ENCODE measurements at places on chromosomes 2 and 18.

DNA sequence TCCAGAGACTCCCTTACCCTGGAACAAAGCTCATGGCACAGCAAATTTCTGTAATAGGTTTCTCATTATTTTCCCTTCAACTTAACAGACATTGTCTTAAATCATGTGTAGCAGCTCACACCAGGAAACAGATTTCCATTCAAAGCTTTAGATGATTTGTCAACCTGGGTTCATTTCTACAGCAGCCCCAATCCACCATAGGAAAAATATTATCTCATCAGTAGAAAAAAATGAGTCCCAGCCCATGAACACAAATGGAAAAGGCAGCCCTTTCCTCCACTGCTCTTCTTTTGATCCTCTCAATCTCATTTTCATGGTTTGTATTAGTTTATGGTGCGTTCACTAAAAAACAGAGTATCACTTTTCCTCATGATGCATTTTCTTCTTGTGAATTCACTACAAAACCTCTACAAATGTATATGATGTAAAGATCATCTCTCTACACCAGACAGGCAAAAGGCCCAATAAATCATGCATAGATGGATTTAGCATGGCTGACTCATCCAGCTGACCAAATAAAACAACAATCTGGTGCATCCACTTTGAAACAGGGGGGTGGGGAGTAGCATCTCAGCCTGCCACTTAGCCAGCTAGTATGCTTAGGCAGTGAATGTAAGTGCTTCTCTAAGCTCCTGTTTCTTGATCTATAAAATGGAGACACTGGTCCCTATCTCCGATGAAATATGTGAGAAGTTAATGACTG lies 78.6 kb downstream of the SATB2 start:
- no peak for DNase-seq

GRCh38 chr2:181632733-181633401 lies 24.0 kb downstream of the CERKL start:
- DNase-seq: no peak

- DNase-seq: no peak
Observed at GRCh38 chr2:12931186-12931844, 214.6 kb downstream of the TRIB2 start.

DNA sequence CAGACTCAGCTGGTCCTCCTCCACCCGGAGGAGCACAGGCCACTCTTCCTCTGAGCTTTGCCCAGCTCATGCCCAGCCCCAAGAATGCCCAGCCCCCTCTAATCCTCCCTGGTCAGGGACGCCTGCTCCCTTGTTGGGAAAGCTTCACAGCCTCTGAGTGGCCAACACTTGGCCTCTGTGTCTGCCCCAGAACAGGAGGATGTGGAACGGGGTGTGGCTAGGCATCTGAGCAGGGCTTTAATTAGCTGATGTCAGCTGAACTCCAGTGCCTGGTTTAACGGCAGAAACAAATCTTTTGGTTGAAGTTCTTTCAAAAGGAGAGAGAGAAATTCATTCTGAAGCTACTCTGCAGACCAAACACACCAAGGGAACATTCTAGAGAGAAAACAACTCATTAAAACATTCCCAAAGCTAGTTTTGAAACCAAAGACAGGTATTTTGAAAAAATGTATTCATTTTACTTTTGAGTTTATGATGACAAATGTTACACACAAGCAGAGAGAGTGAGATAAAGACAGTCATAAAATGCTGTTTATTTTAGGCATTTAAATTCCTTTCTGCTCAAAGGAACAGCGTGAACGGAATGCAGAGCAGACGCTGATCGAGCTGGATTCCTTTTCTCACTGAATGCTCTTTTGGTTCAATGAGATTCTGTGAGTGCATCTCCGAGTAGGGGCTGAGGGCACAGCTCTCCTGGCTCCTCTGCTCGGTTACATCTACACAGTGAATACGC lies 63.8 kb downstream of the RTP5 start:
- no peak for DNase-seq

DNA sequence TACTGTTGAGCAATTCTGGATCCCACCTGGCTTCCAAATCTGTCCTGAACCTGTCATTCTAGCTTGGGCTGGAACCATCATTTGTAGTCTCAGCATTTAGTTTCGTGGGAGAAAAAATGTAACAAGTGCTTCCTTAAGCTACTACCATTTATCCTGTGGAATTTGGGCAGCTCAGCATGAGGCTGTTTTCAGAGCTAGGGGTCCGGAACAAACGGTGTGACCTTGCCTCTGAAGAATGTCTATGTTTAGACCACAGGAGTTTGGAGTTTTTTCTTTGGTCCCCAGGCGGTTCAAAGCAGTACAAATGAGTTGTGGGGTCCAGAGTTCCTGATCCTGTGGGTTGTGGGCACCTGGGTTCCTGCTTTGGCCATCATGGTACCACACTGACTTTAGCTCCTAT lies 59.1 kb upstream of the TMEM178A start:
- DNase-seq: no peak

GRCh38 chr2:127197475-127198385 lies 22.4 kb downstream of the CYP27C1 start:
- peak; percentile 51 for DNase-seq

DNA sequence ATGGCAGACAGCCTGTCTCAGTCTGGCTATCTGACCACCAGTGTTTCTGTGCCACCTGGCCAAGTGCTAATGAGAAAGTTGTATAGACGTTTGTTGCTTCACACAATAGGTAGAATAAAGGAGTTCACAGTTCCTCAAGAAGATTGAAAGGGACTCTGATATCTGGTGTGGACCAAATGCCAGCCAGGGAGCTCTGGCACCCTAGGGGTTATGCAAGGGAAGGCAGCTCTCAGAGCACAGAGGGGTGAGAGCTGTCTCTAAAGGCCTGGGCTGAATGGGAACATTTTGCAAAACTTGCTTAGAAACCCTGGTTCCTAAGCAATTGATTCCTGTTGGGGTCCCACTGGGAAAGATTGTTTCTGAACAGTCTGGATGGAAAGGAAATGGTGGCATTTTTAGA lies 553.8 kb downstream of the EPHA4 start:
- no peak for DNase-seq

DNA sequence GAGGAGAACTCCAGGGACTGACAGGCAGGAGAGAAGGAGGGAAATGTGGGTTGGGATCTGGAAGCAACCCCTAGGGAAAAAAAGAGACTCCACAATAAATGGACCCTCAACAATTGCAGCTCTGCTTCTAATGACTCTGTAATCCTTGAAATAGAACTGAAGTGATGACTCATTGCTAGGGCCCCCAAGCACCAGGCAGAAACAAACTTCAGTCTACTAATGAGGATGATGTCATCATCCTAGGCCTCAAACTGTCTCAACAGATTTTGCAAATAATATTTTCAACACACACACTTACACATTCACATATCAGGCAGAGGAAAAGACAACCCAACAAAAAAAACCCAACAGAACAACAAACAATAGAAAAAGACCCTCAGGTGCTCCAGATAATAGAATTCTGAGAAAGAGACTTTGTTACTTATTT lies 143.3 kb downstream of the HDAC4 start:
- DNase-seq: no peak

DNA sequence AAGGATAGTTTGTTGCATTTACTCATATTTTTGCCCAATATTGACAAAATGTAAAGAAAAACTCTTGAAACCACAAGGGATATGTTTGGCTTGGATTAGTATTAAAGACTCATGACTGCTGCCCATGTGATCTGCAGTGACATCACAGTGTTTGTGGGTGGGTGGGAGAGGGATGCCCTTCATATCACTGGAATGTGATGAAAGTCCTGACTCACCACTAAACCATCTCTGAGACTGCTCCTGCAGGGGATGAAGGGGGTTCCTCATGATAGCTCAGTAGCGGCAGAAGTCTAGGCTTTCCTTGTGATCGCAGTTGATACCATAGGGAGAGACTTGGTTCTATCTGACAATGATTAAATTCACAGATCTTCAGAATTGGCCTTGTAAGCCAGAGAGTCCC lies 451.2 kb downstream of the CNTNAP5 start:
- DNase-seq: no peak

DNA sequence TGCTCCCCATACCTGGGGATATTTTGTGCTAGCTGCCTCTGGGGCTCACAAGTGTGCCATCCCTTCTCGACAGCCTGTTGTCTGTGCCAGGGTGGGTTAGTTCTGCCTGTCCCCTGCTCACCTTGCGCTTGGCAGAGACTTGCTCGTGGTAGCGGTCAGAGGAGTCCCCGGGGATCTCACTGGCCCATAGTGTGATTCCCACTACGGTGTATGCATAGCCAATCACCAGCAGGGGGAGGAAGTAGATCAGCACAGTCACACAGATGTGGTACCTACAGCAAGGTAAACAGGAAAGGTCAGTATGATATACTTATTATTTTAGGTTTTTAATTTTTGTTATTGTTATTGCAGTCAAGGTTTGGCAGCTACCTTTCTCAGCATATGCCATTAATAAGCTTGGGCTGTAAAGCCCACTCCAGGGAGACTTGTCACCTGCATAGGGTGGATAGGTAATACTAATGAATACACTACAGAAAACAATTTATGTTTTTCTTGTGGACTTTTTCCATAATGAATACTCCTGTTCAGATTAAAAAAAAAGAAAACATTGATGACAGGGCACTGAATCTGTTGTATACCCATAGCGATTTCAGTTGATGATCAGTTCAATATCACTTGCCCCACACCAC lies 95.2 kb downstream of the POLE4 start:
- DNase-seq: no peak

DNA sequence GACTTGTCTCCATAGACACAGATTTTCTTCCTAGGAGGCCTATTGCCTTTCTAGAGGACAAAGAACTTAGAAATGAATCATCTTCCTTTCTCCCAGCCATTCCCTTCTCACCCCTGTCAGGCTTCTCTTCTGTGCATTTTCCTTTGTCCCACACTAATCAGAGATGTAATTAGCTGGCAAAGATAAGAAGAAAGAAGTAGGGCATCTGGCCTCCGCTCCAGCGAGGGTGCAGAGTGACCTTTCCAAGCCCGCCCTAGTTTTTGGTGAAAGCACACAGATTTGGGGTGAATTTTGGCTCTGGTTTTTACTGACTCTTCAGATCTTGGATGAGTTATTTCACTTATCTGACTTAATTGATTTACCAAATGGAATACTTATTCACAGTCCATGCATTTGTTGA lies 626.5 kb downstream of the ZEB2 start:
- no peak for DNase-seq

- no peak for DNase-seq
Observed at GRCh38 chr18:76354348-76354747, 140.7 kb downstream of the ZNF516 start.

DNA sequence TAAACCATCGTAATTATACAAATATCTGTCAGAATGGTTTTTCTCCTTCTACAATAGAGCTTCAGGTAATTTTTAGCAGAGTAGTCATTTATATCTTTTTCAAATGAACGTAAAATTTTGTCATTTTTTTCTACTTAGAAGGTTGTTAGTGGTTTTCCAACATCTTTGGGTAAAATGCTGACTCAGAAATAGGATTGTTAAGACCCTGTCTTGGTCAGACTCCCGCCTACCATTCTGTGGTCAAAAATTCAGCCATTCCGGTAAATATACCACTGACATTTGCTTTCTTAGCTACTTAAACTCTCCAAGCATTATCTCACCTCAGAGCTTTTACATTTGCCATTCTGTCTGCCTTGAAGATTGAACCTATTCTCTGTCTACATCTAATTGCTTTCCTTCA lies 154.1 kb upstream of the CDH19 start:
- DNase-seq: no peak

GRCh38 chr2:72081451-72081850 lies 66.2 kb downstream of the CYP26B1 start:
- no peak for DNase-seq

DNA sequence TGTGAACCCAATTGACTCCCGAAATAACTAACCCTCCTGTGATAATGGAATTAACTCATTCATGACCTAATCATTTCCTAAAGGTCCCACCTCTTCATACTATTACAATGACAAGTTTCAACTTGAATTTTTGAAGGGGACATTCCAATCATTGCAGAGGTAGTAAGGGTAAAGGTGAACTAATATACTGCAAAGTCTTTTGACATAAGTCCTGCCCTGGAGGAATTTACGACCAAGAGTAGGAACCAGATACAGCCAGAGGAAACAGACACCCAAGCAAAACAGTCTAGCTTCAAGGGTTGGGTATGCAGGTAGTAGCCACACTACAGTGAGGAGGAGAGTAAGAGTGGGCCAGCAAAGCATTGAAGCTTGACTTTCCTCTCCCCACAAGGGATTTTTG lies 1.2 kb upstream of the SRBD1 start:
- DNase-seq: no peak

GRCh38 chr2:78861546-78861945 lies 164.0 kb upstream of the REG3G start:
- no peak for DNase-seq

DNA sequence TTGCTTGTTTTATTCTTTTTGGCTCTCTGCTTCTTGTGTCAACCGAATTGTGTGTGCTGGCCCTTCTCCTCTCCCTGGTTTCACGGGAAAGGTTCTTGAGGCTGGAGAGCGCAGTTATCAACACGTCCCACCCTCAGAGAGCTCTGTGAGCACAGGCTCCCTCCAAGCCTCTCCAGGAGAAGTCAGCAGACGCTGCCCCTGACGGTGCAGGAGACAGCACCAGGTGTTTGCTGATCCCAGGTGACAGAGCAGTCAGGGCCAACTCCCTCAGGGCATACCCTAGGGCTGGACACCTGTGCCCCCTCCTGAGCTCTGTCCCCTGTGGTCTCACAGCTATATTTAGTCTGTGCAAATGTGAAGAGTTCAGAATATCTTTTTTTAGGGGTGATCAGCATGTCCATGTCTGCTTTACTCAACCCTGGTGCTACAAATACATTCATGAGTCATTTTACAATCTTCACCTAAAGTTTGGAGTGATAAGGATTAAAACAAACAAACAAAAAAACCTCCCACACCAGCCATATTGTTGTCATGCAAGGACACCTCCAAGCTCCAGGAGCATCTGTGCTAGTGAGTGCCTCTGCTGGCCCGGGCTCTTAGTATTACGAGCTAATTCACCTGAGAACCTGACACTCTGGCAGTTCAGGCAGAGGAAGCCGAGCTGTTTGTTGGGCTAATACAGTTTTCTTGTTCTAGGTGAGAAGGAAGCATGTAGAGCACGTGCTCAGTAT lies 65.9 kb upstream of the TMEM200C start:
- no peak for DNase-seq

GRCh38 chr2:46364797-46365457 lies 67.7 kb downstream of the EPAS1 start:
- no peak for DNase-seq
